ENCODE measurements at places on chromosomes 5 and 9.

DNA sequence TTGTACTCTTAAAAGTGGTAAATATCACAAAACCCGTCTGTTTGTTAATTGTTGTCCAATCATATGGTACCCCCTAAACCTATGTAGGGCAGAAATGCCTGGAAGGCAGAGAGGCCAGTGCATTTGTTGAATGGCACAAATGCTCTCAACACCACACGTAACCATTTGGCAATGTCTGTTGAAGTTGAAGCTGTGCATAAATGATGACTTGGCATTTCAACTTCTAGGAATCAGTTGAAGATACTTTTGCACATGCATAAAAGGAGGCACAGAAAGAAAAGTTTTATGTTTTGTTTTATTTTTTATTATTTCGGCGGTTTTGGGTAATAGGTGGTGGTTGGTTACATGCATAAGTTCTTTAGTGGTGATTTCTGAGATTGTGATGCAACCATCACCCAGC lies 246.6 kb downstream of the TAF11L14 start:
- no peak for DNase-seq

DNA sequence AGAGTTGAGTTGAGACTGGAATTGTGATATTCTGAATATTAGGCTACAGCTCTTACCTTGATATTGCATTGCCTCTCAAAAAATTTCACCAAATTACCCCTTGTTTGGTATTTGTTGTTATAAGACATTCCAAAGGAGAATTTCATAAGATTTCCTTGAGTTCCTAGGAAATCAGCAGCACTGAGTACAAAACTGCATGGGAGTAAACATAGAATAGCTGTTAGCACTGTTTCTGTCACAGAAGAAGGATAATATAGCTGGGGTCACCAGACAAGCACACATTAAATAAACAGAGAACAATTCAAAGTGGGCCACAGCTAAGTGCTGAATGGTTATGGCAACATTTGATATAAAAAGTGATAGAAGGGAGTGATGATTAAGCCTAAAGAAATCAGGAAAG lies 724.3 kb downstream of the PRELID2 start:
- DNase-seq: no peak

GRCh38 chr5:78490709-78491485 lies 130.5 kb downstream of the SCAMP1 start:
- no peak for DNase-seq

GRCh38 chr9:29685531-29685930 lies 2112.2 kb upstream of the C9orf72 start:
- no peak for DNase-seq

- no peak for DNase-seq
These were observed 1275.4 kb upstream of the CDH18 start for GRCh38 chr5:21263361-21263760.
